Left ventricle myocardium inferior (tissue), 1 donor: ENCODE measurements at places on chromosomes 5 and 9. TPM values are rescaled to one million over a fixed set of nuclear protein-coding genes. Genes with fewer than 3 reads are reported as not detected.
A peak's percentile ranks its signal among the peaks of the same experiment; 100 is the strongest.

GRCh38 chr5:110414360-110414759, 312.1 kb downstream of the TMEM232 start:
- DNase-seq, result no peak

The ACTBL2 gene
- not detected for total RNA-seq

GRCh38 chr5:76600716-76601115, 22.5 kb downstream of the F2RL2 start:
- DNase-seq, result no peak

GRCh38 chr5:38347896-38348295, 89.5 kb downstream of the EGFLAM start:
- no peak for DNase-seq

The RASEF gene
- total RNA-seq, result 0.05 TPM

DNA sequence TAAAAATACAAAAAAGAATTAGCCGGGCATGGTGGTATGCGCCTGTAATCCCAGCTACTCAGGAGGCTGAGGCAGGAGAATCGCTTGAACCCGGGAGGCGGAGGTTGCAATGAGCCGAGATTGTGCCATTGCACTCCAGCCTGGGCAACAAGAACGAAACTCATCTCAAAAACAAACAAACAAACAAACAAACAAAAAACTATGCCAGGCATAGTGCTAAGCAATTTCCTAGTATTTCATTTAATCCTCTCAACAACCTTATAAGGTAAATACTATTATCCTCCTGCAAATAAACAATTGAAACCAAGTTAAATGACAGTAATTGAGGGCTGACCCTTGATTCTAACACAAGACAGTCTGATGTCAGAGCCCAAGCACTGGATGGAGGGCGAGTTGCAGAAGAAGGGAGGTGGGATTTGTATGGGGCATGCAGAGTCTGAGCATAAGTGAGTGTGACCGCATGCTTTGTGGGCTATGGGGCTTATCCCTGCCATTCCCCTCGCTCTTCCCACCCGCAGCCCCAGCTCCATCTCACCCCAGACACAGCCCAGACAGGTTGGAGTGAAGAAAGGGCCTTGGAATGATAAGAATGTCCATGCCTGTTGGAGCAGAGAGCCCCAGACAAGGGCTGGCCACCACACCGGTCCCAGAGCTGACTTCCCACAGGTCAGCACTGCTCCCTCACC, 24.3 kb upstream of the RPS14 start:
- no peak for DNase-seq

The DBH gene
- not detected for total RNA-seq

- DNase-seq, result peak; percentile 48
Observed at GRCh38 chr5:152185547-152186245, 219.4 kb downstream of the NMUR2 start.

GRCh38 chr9:97895211-97895610, 27.1 kb downstream of the TRMO start:
- DNase-seq, result no peak

The BAAT gene
- not detected for total RNA-seq

GRCh38 chr9:5851445-5851844, 18.5 kb upstream of the ERMP1 start:
- DNase-seq, result no peak

The LCN1 gene
- total RNA-seq, result not detected

- peak; percentile 33 for DNase-seq
Observed at GRCh38 chr9:78187763-78188484, 48.0 kb upstream of the CEP78 start.

DNA sequence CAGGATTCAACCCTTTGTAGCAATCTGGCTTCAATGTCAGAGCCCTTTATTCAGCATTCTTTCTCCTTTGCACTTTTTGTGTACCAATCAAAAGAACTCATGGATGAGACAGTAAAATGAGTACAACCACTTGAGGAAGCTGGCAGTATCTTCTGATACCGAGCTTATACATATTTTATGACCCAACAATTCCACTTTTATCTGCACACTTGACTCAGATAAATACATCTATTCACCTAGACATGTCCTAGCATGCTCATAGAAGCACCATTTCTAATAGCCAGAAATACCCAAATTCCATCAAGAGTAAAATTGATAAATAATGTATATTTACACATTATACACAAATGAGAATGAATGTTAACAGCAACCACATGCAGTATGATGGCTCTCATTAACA, 111.2 kb upstream of the PTGER4 start:
- no peak for DNase-seq

DNA sequence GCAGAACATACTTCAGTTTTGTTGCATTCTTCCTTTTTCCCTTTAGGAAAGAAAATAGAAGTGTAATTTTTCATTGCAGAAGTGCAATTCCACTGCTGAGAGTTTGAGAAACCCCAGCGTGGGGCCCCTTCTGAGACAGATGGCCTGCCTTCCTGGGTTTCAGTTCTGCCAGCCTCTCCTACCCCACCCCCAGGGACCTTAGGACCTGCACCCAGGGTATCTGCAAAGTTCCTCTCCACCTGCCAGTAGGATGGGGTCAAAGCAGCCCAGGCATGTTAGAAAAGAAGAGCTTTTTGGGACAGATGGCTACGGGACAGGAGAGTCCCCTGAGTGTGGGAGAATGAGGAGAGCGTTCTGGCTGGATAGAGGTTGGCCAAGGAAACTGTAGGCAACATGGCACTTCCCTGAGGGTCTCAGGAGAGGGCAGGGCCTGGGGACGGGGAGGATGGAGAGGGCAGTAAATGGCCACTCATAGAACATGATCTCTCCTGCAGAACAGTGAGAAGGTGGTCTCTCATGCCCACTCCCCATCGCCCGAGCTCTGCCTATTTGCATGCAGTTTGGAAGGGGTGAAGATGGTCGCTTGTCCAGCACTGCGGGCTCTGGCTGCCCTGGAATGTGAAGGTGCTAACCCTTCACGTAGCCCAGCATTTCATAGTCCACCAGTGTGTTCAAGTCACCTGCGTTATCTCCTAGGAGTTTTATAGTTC, at the start of gene TIFAB:
Gene TIFAB (minus strand): TSS at position 31 of the 710 bp plus-strand sequence. CDS start 2,412 bp downstream, outside the sequence.
- DNase-seq, result no peak

The IGFBPL1 gene
- total RNA-seq, result not detected

DNA sequence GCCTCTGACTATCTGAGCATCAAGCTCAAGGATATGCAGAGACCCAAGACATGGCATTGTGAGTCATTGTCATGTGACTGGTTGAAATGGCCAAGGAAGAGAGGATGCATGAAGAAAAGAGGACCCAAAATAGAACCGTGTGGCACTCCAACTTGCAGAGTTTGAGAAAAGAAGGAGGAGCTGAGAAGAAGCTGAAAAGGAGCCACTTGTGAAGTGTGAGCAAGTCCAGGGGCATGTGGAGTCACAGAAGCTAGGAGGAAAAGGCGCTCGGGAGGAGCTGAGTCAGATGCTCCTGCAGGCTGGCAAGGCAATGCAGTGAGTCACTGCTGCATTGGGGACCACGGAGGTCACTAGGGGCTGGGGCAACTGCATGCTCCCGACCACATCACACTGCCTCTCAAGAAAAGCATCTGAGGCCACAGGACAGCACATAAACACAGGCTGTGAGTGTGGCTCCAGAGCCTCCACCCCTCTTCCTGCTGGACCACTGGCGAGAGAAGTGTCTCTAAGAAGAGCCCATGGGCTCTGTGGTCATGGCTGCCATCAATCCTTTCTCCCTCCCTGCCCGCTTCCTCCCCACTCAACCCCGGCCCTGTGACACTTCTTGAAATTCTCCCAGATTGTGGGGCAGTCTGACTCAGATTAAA, 197.6 kb downstream of the DRD1 start:
- DNase-seq, result no peak

DNA sequence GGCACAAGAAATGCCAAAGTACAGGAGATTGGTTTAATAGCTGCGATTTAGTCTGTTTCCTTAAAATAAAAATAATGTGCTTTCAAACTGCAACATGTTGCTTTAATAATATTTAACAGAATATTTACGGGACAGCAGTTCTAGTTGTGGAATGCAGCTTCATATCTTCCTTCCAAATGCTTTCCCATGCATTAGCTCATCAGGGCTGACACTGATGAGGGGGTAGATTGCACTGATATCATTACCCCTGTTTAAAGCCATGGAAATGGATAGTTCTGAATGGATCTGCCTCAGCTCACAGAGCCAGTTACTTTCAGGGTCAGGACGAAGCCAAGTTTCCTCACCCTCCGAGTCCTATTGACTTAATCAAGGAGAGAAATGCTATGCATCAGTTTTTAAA, 93.2 kb upstream of the OSMR start:
- DNase-seq, result no peak

The NTRK2 gene
- total RNA-seq, result 3.8 TPM

The SLC24A2 gene
- not detected for total RNA-seq

- DNase-seq, result no peak
Observed at GRCh38 chr9:115349542-115349941, 231.6 kb upstream of the TNC start.

DNA sequence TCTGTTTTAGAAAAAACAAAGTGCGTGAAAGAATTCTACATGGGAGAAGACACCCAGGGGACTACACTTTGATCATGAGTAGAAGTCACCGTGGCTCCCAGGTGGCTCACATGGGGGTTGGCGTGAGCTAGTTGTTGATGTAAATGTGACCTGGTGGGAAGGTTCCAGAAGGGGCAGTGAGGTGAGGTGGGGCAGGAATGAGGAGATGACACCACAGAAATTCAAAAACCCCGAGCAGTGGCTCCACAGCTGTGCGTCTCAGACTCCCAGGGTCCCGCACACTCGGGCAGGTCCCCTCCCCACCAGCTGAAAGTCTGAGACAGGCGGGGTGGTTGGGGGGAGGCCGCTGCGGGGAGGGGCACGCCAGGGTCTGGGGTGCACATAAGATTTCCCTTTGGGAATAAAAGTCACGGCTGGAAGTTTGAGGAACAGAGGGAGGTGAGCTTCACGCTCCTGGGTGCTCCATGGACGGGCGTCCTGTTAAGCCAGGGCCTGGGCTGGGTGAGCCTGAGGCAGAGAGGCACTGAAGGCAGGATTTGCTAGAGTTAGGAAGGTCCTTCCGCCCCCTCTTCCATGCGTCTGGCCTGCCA, 29.9 kb downstream of the GLT6D1 start:
- no peak for DNase-seq

The FYB1 gene
- total RNA-seq, result 4.9 TPM

The MSMP gene
- not detected for total RNA-seq

- no peak for DNase-seq
Observed at GRCh38 chr9:8549214-8549613, 749.6 kb upstream of the DMAC1 start.

The ACOT12 gene
- total RNA-seq, result not detected

DNA sequence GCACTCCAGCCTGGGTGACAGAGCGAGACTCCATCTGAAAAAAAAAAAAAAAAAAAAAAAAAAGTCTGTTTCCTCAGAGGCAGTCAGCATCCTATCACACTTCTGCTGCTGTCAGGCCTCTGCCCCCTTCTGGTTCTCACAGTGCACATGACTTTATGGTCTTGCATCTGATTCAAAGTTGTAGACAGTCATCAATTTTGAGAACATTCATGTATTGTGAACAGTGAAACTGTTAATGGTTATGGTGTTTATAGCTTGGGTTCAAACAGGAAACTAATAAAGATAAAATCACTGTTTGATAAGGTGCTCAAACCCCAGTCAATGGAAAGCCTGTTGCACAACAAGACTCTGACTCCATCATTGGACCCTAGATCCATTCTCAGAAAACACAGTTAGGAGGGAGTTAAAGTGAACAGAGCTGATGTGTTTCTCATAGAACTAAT, 61.4 kb downstream of the FOXD1 start:
- DNase-seq, result no peak

DNA sequence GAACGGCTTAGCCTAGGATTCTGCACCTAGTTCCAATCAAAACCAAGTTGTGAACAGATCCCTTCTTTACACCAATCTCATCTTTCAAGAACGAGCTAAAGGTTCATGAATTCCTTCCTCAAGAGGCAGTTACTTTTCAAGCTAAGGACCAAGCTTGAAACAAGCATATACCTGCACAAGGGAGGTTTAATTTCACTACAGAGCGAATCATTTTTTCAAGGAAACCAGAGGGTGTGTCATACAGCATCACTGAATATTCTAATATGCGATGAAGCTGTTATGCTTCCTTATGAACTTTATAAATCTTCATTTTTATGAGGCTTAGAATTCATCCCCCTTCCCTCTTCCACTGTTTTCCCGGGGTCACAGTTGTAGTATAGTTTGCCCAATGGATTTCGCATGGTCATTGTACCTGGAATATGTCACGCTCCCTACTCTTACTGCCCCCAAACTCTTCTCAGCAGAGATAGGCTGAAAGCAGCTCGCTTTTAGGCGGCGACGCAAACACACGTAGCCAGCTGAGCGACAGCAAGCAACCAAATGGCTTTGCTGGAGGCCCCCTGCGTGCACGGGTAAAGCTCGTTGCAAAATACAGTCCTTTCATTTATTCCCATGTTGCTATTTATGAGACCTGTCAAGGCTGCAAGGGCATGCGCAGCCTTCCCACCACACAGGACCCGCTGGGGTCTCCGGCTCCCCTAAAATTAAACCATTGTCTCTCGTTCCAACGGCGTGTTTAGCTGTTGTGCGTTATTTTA, 832 bp downstream of the LMBRD2 start:
- no peak for DNase-seq

The MARCHF3 gene
- total RNA-seq, result 35.7 TPM

The CDC20B gene
- total RNA-seq, result not detected

The AHRR gene
- total RNA-seq, result 1.4 TPM

- DNase-seq, result no peak
Observed at GRCh38 chr5:126385524-126386502, 37.4 kb upstream of the GRAMD2B start.

DNA sequence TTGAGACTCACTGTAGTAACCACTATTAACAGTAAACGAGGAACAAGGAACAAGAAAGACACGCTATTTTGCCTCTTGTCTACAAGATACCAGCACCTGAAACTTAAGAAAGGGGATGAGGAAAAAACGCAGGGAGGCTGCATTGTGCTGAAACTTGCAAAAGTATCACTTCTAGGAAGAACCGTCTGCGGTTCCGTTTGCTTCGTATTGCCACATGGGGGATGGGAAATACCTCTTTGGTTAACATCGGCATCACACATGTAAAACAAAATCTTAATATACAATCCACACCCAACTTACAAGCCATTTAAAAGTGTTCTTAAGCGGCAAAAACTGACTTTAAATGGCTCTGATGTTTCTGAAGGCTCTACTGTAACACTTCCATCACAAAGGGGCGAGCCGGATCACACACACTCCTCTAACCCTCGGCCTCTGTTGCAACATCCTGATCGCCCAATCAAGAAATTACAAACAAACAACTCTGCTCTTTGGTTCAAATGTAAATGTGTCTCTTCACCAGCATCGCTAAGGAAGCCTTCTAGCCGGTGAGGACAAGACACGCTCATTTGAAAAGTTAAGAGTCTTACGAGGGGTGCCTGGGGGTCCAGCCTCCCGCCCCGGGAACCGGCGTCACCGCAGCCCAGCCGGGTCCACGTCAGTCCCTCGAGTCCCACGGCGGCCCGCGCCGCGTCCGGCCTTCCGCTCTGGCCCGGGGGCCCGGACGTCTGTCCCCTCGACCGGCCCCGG, 621 bp downstream of the SEC16A start:
- DNase-seq, result no peak

DNA sequence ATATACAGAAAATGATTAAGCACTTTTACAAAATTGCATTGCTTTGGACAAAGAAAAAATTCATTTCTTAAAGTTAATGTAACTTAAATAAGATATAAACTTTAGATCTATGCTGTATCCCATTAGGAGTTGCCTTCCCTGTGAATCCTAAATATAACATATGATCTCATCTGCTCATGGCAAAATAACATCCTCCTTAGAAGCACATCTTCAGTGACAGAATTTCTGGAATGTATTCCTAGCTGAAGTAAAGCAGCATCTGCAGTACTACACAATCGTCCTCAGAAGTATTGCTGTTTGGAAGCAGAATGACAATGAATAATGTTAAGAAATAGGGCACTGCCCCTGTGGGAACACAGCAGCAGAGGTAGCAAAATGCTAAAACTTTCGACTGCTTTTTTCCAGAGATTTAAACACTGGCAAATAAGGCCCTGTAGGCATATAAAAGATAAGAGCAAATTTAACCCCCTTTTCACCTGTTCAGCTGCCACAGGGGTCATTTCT, 571.0 kb downstream of the PTPRD start:
- no peak for DNase-seq

The HRH2 gene
- 47.7 TPM for total RNA-seq
